CD4-positive, alpha-beta T cell (primary cell): ENCODE measurements at places on chromosomes 16 and 17.

DNA sequence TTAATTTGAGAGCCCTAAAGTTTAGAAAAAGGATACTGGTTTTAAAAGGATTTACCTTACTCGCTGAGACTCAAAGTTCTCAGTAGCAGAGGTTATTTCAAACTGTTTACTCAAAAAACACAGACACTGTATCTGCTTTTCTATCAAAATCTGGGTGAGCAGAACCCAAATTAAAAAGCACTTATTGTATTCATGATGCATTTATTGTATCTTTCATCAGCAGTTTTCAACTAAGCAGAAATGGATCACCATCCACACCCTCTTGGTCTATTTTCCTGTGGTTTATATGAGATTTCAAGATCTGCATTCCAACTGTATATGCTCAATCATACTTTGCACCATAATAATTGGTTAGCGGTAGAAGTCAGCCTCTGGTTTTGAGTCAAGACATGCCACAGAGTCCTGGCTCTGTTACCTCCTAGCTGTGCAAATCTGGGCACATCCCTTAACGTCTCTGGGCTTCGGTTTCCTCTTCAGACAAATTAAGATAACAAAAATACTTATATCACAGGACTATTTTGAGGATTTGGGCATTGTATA is 109.5 kb downstream of the ASIC2 start:
- peaks cover 3% of the 10 kb centered on the region for H3K27me3 ChIP-seq
- no peak overlapping the region for H3K4me3 ChIP-seq
- DNase-seq = no peak

GRCh38 chr17:49967621-49968404 is 1.2 kb upstream of the DLX4 start:
- no peak for DNase-seq
- no peak overlapping the region for H3K27ac ChIP-seq
- H3K36me3 ChIP-seq = no peaks in the 10 kb centered on the region
- peaks cover 82% of the 10 kb centered on the region for H3K27me3 ChIP-seq

DNA sequence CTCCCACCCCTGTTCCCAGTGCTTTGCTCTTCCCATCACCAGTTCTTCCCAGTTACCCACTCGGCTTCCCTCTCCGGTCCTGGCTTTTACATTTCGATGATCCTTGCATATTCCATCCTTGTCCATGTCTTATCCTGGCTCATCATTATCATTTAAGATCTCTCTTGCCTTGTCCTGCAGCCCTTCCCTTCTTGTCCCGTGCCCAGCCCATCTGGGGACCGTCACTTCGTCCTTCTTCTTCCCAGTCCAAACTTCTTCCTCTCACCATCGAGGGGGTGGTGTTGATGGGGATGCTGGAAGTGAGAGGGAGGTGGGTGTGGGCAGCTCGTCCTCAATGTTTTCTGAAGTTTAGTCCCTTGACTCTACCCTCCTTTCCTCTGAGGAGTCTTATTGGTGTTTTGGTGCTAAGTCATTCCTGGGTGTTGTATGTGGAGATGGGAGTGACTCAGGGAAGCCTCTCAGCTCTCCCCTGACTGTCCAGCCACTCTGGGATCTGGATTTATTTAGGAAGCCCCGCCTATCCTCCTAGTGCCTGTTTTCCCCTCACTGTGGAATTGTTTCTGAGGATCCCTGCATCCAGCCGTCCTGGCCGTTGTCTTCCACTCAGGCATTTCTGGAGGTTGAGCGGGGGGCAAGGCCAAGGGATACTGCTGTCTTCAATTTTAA is 975 bp downstream of the SNX29 start:
- H3K4me1 ChIP-seq = peaks cover 25% of the 10 kb centered on the region
- no peak overlapping the region for H3K27ac ChIP-seq
- H3K4me3 ChIP-seq = peak overlapping the region; percentile 99
- no peaks in the 10 kb centered on the region for H3K27me3 ChIP-seq
- no peak for DNase-seq

GRCh38 chr17:31550389-31551056 is 159.0 kb downstream of the RAB11FIP4 start:
- H3K27ac ChIP-seq = no peak overlapping the region
- no peak for DNase-seq
- H3K4me3 ChIP-seq = peak overlapping the region; percentile 74
- no peaks in the 10 kb centered on the region for H3K27me3 ChIP-seq
- H3K4me1 ChIP-seq = peaks cover 15% of the 10 kb centered on the region

GRCh38 chr16:71565812-71566700 is 10.8 kb downstream of the TAT start:
- no peaks in the 10 kb centered on the region for H3K27me3 ChIP-seq
- H3K4me1 ChIP-seq = peaks cover 20% of the 10 kb centered on the region
- no peaks in the 10 kb centered on the region for H3K36me3 ChIP-seq
- DNase-seq = no peak
- H3K27ac ChIP-seq = peak overlapping the region; percentile 75

- H3K27me3 ChIP-seq = no peaks in the 10 kb centered on the region
- H3K36me3 ChIP-seq = no peaks in the 10 kb centered on the region
- DNase-seq = no peak
- H3K27ac ChIP-seq = no peak overlapping the region
- H3K4me3 ChIP-seq = no peak overlapping the region
These were observed 127.3 kb upstream of the NUDT7 start for GRCh38 chr16:77594799-77595596.

- H3K27me3 ChIP-seq = no peaks in the 10 kb centered on the region
- no peak for DNase-seq
- no peak overlapping the region for H3K27ac ChIP-seq
These were observed 8.6 kb downstream of the ADGRG1 start for GRCh38 chr16:57637020-57637419.

DNA sequence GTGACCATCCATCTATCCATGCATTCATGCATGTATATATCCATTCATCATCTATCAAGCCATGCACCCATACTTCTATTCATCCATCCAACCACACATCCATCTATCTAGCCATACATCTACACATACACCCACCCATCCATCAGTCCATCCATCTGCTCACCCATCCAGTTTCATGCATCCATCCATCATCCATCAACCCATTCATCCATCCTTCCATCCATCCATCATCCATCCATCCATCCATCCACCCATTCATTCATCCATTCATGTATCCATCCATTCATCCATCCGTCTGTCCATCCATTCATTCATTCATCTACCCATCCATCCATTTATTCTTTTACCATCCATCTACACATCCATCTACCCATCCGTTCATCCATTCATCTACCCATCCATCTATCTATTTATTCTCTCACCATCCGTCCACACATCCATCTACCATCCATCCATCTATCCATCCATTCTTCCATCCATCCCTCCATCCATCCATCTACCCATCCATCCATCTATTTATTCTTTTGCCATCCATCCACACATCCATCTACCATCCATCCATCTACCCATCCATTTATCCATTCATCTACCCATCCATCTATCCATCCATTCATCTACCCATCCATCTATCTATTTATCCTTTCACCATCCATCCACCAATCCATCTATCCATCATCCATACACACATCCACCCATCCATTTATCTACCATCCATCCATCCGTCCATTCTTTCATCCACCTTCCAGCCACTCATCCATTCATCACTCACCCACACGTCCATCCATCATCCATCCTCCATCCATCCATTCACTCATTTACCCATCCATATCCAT is 3.2 kb downstream of the CCL17 start:
- no peak for DNase-seq
- H3K27ac ChIP-seq = no peak overlapping the region
- H3K36me3 ChIP-seq = no peaks in the 10 kb centered on the region
- H3K27me3 ChIP-seq = no peaks in the 10 kb centered on the region
- H3K4me3 ChIP-seq = no peak overlapping the region

DNA sequence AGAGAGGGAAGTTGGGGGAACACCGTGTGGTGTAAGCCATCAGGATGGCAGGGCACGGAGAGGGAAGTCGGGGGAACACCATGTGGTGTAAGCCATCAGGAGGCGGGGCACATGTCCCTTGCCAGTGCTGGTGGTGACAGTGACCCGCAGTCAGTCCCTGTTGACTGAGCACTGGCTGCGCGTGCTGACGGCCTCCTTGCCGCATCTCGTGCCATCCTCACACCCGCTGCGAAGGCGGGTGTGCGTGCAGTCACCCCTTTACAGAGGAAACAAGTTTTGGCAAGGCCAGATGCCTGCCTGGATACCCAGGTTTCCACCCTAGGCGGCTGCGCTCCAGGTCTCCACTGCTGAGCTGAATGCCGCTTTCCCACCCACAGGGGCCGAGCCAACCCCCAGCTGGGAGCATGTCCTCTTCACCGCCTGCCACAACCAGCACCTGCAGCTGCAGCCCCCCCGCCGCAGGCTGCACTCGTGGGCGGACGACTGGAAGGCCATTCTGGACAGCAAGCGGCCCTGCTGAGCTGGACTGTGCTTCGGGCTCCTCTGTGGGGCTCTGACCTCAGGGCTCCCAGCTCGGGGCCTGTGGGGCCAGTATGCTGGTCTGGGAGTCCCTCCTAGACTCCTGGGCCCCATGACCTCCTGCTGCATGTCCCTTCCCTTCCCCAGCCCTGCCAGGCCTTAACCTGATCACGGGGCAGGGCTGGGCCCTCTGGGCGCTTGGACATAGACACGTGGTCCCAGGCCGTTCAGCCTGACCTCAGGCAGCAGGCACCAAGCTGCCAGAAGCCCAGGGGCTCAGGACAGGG is 43.5 kb downstream of the NT5M start:
- no peaks in the 10 kb centered on the region for H3K36me3 ChIP-seq
- no peak overlapping the region for H3K4me3 ChIP-seq
- no peaks in the 10 kb centered on the region for H3K27me3 ChIP-seq
- H3K27ac ChIP-seq = no peak overlapping the region

GRCh38 chr16:67917852-67918236 is 13.8 kb downstream of the CTRL start:
- H3K4me3 ChIP-seq = no peak overlapping the region

DNA sequence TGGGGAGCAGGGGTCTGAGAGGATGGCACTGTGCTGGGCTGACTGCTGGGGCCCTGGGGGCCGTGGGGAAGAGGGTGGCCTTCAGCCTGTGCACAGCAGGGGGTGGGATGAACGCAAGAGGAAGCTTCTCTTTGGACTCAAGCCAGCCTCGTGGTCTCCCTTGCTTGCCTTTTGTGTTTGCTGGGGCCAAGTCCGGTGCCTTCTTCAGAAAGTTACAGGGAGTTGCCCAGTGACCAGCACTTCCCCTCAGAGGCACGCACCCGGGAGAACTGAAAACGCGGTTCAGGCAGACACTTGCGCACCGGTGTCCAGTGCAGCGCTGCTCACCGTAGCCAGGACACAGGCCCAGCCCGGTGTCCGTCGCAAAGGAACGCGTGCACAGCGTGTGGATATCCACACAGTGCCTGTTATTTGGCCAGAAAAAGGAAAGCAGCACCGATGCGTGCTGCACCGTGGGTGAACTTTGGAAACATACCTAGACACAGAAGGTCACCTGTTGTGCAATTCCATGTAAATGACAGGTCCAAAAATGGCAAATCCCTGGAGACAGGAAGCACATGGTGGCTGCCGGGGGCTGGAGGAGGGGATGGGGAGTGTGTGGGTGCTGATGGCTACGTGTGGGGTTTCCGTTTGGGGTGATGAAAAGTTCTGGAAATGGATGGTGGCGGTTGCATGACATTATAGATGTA is 29.4 kb upstream of the NUDT16L1 start:
- H3K27ac ChIP-seq = peak overlapping the region; percentile 66
- H3K36me3 ChIP-seq = peaks cover 24% of the 10 kb centered on the region
- no peak for DNase-seq
- H3K27me3 ChIP-seq = no peaks in the 10 kb centered on the region
- peaks cover 82% of the 10 kb centered on the region for H3K4me1 ChIP-seq

DNA sequence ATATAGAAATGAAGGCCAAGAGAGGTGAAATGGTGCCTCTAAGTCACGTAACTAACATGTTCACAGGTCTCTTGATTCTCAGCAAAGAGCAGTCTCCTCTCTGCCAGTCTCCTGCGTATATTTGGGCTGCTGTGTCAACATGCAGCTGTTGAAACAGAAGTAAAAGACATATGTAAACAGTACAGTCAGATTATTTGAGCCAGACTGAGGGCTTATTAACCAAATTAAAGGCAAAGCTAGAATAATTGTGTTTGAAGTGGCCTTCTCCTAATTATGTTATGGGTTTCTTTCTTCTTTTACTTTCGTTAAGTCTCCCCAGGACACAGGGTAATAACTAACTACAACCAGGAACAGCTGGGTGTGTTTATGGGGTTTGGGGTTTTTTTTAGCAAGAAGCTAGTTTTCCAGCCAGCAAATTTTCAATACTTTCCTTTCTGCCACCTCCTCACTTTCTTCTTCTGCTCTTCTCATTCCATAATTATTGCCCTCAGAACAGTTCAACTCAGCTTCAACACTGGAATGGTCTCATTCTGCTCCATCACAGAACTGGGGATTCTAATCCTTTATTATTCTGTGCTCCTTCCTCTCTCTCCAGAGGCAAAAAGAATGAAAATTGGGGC is 18.4 kb downstream of the G6PC1 start:
- no peak overlapping the region for H3K27ac ChIP-seq
- no peaks in the 10 kb centered on the region for H3K27me3 ChIP-seq

- DNase-seq = no peak
- H3K4me3 ChIP-seq = no peak overlapping the region
- no peak overlapping the region for H3K27ac ChIP-seq
- H3K36me3 ChIP-seq = no peaks in the 10 kb centered on the region
These were observed 3.7 kb upstream of the PGS1 start for GRCh38 chr17:78374631-78375274.

- peak; percentile 88 for DNase-seq
- no peaks in the 10 kb centered on the region for H3K27me3 ChIP-seq
These were observed at the start of gene CAMKK1 for GRCh38 chr17:3893003-3893719. Gene CAMKK1, minus strand, starts transcription at chr17:3893053. Its CDS starts 7,366 bp downstream, at chr17:3885687.

DNA sequence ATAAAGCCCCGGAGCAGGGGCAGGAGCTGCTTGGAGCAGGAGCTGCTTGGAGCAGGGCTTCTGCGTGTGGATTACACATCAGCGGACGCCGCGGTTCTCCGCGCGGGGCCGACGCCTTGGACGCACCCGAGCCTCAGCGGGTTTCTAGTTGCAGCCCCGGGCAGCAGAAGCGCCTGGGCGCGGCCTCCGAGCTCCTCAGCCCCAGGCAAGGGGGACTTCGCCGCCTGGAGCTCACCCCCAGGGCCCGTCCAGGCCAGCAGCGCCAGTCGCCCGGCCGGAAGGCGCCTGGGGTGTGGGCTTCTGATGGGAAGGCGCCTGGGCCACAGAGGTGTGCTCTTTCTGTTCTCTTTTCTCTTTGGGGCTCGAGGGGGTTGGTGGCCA is 6.3 kb downstream of the FOXF1 start:
- no peak overlapping the region for H3K27ac ChIP-seq
- H3K36me3 ChIP-seq = no peaks in the 10 kb centered on the region
- DNase-seq = no peak
- peaks cover 13% of the 10 kb centered on the region for H3K4me1 ChIP-seq

DNA sequence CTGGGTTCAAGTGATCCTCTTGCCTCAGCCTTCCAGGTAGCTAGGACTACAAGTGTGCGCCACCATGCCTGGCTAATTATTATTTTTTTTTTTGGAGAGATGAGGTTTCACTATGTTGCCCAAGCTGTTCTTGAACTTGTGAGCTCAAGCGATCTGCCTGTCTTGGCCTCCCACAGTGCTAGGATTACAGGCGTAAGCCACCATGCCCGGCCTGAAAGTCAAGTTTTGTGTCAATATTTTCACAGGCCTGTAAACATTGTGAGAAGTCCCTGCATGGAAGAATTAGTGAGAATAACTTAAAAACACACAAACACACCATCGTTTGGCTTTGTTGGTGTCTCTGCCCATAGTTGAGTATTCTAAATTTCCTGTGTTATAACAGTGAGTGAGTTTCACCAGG is 22.2 kb downstream of the NUP85 start:
- no peaks in the 10 kb centered on the region for H3K27me3 ChIP-seq
- no peaks in the 10 kb centered on the region for H3K4me1 ChIP-seq
- no peak overlapping the region for H3K27ac ChIP-seq
- H3K36me3 ChIP-seq = peaks cover 75% of the 10 kb centered on the region
- DNase-seq = no peak
